ENCODE measurements at places on chromosomes 6 and 20. TPM values are rescaled to one million over a fixed set of nuclear protein-coding genes. Genes with fewer than 3 reads are reported as not detected.

Gene MAVS
- polyA plus RNA-seq = 34.3 TPM

Gene HDGFL1
- polyA plus RNA-seq = not detected

Gene TRIM40
- polyA plus RNA-seq = not detected

Gene COX4I2
- 2.4 TPM for polyA plus RNA-seq

GRCh38 chr20:3092611-3093379 lies 8.3 kb upstream of the AVP start:
- no peak for DNase-seq

GRCh38 chr6:138765896-138766655 lies 7.5 kb upstream of the CCDC28A start:
- DNase-seq = no peak

- no peak for DNase-seq
These were observed 121.1 kb downstream of the CENPW start for GRCh38 chr6:126461045-126461444.

GRCh38 chr20:1417790-1418189 lies 24.9 kb upstream of the FKBP1A start:
- DNase-seq = no peak

DNA sequence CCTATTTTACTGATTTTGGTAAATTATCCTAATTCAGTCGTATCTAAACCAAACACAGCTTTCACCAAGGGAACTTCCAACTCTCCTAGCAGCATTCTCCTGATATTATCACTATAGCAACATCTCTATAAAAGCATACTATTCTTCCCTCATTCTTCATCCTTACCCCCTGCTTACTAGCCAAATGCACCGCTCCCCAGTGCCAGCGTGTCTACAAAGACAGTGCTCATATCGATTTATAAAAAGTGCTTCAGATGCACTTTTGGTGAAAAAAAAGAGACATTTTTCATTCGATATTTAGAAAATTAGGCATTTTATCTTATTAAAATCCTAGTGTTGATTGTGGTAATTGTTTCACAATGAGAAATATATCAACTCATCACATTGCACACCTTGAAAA lies 74.0 kb downstream of the SYNE1 start:
- no peak for DNase-seq

- no peak for DNase-seq
These were observed 184.0 kb downstream of the UTRN start for GRCh38 chr6:144469144-144469575.

DNA sequence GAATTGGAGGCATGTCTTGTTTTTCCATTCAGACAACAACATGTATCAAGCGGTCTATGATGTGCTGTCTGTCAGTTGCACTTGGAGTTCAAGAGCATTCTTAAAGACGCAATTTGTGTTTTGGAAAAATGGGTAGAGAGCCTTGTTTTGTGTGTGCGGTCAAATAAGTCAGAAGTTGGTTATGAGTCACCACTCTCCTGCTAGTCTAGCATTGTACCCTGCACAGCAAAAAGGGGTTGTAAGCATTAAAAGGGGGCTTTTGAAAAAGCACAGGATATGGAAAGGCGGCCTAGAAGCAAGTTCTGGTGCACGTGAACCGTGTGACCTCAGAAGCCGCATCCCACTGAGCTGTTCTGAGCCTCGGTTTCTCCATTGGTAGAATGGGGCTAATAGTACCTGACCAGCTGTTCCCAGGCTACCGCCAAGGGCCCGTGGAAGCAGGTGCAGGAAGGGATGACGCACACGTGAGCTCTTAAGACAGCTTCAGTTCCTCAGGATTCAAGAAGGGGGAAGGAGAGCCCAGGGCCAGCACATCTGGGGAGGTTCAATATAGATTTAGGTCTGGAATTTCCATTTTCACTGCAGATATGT lies 61.6 kb upstream of the SNX9 start:
- DNase-seq = no peak

- DNase-seq = no peak
These were observed 23.1 kb downstream of the STK35 start for GRCh38 chr20:2124564-2125213.

DNA sequence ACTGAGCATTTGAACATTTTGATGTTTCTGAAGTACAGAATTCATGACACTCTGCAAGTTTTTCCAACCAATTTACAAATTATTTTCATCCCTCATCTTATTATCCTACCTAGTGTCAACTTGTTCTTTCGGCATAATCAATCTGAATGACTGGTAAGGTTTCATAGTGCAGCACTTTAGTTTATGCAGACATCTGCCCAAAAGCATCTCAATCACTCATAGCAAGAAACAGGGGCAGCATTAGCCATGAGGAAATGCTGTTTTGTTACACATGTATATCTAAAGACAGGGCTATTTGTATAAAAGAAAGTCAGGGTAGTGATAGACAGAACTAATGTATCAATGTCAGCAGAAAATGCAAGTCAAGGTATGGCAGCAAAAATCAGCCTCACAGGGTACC lies 378.1 kb upstream of the AGPAT4 start:
- DNase-seq = no peak

DNA sequence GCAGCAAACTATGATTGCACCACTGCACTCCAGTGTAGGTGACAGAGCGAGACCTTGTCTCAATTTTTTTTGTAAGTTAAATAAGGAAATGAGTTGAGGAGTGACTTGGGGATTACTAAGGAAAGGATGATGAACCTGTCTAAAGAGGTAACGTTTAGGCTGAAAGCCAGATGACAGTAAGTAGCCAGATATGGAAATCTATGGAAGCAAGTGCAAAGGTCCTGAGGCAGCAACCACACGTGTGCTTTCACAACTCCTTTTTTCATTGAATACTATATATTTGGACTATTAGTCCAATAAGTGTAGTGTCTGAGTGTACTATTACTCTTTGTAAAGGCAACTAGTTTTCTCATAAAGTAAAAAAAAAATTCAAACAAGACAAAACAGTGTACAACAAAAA lies 147.4 kb downstream of the CD24 start:
- no peak for DNase-seq

DNA sequence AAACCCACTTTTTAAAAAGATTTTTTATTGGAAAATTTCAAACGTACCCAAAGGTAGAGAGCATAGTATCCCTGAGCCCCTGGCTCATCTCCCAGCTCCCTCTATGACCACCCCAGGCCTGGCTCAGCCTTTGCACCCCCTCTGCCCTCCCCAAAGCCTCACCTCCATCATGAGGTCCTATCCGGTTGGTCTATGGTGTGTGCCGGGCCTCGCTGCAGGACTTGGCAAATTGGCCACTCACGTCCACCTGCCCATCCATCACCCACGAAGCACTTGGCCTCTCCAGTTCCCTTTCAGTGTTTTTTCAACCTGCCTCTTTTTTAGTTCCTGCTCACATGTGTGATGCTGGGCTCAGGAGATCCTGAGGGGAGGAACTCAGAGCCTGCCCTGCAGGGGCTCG lies 147.4 kb downstream of the CDH4 start:
- DNase-seq = no peak

GRCh38 chr6:20540683-20541082 lies 6.4 kb downstream of the CDKAL1 start:
- DNase-seq = no peak

GRCh38 chr6:133568970-133569889 lies 319.7 kb upstream of the TCF21 start:
- peak; percentile 83 for DNase-seq

DNA sequence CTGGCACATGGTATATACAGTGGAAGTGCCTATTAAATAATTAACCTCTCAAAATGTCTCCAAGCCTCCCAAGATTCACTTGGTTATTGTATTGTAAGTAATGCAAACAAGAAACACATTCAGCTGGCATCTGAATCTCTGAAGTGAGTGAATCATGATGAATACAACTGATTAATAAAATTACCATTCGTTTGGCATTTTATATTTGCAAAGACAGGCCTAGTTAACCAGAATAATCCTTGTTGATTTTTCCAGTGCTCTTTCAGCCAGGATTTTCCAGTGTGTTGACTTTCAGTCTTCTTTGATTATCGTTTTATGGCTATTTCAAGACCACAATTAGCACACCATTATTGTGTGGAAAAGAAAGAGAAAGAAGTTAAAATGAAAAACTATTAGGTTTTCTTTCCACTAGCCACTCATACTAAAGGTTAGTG lies 20.3 kb downstream of the SLC22A2 start:
- DNase-seq = no peak

- peak; percentile 36 for DNase-seq
These were observed 20.4 kb upstream of the BPIFB1 start for GRCh38 chr20:33262658-33263065.

GRCh38 chr6:8758412-8758811 lies 323.1 kb upstream of the SLC35B3 start:
- DNase-seq = no peak

- DNase-seq = no peak
These were observed 88.2 kb downstream of the COL12A1 start for GRCh38 chr6:75117701-75118100.
